SHP77 treated with DMSO at 0.1 percent for 48 hours (cell line): ENCODE measurements at places on chromosomes 6 and 20.

DNA sequence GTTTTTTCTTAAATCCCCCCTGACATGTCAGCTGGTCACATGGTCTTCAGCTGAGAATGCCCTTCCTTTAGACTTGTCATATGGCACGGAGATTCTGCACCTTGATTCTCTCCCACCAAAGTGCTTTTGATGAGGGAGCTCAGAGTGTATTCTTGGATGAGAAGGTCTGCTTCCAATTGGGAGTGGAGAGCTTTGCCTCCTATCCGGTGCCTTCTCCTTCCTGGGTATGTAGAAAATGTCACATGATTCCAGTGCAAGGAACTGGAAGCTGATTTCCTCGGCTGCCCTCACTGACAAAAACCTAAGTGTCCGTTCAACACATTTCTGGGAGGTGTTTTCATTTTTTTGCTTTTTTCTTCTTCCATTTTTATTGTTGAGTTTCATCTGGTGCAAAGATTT, 197.2 kb downstream of the TFAP2C start:
- no peak for DNase-seq

- no peak for DNase-seq
Observed at GRCh38 chr6:116648156-116648555, 20.4 kb downstream of the ZUP1 start.

DNA sequence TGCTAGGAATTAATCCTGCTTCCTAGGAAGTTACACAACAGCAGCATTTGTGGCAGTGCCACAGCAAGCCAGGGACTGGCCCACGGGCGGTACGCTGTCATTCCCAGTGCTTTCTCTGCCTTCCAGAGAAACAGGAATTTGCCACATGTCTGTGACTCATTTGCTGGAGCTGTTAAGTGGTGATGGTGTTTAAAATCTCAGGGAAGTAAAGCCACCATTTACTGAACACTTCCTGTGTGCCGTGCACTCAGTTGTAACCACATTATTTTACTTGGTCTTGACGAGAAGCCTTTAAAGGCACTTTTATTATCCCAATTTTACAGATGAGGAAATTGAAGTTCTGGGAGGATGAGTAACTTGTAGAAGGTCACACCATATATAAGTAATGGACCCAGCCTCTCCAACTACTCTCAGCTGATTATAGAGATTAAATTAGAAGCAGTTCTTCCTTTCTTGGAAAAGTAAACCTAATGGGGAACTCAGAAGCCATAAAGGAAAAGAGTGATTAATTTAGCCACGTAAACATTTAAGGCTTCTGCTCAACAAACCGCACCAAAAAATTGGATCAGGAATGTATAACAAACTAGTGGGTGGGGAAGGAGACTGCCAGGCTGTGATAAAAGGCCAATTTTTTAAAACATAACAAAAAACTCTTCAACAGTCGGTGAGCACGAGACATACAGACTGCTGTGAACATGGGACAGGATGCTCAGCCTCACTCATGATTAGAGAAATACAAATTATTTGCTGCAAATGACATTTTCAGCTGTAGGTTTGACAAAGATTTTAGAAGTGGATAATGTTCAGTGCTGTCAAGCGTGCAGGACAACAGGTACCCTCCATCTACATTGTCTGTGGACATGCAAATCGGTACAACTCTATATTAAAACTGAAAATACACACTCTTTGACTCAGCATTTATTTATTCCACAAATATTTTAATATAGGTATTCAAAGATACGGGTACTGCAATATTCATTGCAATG, 311.2 kb downstream of the NRN1 start:
- DNase-seq, result no peak

- no peak for DNase-seq
Observed at GRCh38 chr6:85751374-85752055, 108.8 kb upstream of the SYNCRIP start.

- DNase-seq, result no peak
Observed at GRCh38 chr6:82066991-82067411, 180.5 kb downstream of the IBTK start.
